ENCODE measurements at places on chromosomes 5 and 9. TPM values are rescaled to one million over a fixed set of nuclear protein-coding genes. Genes with fewer than 3 reads are reported as not detected.

DNA sequence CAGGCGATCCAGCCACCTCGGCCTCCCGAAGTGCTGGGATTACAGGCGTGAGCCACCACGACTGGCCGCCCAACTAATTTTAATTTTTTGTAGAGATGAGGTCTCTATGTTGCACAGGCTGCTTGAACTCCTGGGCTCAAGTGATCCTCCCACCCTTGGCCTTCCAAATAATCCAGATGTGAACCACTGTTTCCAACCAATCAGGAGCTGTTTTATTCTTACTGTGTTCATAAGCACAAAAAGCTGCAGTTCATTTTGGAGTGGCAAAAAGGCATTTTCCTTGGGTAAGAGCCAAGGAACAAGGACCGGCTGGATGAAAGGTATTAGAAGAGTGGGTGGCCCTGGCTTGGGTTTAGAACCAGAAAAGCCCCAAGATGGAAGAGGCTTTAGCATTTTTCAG lies 5.2 kb upstream of the SLC27A4 start:
- DNase-seq = no peak

Gene ANKRD18A
- total RNA-seq = 1.6 TPM

Gene ZDHHC11
- 19.1 TPM for total RNA-seq

- no peak for DNase-seq
Observed at GRCh38 chr5:31614151-31615020, 24.5 kb upstream of the PDZD2 start.

Gene SYK
- 3.2 TPM for total RNA-seq

Gene INPP5E
- total RNA-seq = 8.8 TPM

GRCh38 chr5:74054641-74055421 lies 428.8 kb downstream of the ARHGEF28 start:
- DNase-seq = no peak

Gene ADAMTSL1
- total RNA-seq = 1.9 TPM

- no peak for DNase-seq
Observed at GRCh38 chr5:11524188-11524587, 380.1 kb downstream of the CTNND2 start.

Data from left lobe of liver (tissue), 2 donors.